Activated CD8-positive, alpha-beta memory T cell treated with anti-CD3 and anti-CD28 coated beads, Interleukin-2, amount 50 U/mL, for 4 hours (primary cell): ENCODE measurements at places on chromosomes 7 and 10.

DNA sequence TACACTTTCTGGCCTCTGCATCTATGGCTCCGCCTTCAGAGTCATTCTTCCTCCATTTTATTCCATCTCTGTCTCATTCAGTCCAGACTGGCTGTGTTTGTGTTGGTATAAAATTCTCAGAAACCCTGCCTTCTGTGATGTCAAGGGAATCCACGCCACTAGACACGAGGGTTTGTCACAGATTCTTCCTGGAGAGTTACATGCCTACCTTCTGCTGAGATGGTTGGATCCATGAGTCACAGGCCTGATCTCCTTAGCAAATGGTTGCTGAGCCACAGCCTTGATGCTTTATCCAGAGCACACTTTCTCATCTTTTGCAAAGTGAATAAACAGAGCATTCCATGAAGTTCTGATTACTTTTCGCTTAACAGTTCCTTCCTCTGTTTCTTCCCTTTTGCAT is 35.9 kb upstream of the TSPAN33 start:
- DNase-seq: no peak

GRCh38 chr7:36606976-36607720 is 117.1 kb downstream of the AOAH start:
- DNase-seq: no peak

- DNase-seq: no peak
Measured at GRCh38 chr7:12490107-12490688, 80.3 kb upstream of the SCIN start.

- no peak for DNase-seq
Measured at GRCh38 chr7:77893813-77894212, 95.2 kb downstream of the PHTF2 start.

DNA sequence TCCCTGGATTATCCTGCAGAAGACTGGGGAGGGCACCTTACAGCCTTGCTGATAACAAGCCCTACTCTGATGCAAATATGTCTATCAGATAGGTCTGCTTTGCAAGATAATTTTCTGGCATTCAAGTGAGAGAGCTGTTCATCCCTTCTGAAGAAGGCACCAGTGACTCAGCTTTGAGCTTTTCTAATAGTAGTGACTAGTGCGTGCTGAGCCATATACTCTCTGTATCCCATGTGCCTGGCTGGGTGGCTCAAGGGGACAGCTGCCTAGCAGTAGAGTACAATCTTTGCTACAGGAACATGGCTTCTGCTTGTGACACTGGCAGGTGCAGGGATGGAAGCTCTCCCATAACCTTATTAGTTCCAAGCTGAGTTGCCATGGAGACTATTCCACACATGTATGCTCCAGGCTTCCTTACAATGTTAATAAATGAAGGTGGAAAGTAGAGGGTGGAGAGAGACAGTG is 35.0 kb upstream of the ABCB4 start:
- DNase-seq: no peak

DNA sequence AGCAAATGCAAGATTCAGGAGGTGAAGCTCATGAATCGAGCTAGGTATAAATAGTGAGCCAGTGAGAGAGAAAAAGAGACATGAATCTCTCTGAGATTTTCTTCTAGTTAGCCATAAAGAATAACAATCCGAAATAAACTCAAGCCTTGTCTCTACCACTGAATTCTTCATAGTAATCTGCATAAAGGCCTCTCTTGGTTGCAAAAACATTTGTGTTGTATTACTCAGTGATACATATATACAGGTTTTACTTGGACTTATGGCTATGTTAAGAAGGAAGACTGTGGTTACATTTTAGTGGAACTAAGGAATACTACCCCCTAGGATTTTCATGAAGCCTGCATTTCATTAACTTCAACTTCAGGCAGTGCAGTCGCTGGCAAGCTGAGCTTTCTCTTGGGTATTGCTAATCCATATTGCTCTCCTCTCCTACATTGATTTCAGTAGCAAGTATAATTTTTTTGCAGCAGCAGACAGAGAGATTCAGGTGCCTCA is 72.7 kb upstream of the TRIL start:
- DNase-seq: no peak

- DNase-seq: no peak
Measured at GRCh38 chr7:133948588-133948987, 178.6 kb upstream of the LRGUK start.

DNA sequence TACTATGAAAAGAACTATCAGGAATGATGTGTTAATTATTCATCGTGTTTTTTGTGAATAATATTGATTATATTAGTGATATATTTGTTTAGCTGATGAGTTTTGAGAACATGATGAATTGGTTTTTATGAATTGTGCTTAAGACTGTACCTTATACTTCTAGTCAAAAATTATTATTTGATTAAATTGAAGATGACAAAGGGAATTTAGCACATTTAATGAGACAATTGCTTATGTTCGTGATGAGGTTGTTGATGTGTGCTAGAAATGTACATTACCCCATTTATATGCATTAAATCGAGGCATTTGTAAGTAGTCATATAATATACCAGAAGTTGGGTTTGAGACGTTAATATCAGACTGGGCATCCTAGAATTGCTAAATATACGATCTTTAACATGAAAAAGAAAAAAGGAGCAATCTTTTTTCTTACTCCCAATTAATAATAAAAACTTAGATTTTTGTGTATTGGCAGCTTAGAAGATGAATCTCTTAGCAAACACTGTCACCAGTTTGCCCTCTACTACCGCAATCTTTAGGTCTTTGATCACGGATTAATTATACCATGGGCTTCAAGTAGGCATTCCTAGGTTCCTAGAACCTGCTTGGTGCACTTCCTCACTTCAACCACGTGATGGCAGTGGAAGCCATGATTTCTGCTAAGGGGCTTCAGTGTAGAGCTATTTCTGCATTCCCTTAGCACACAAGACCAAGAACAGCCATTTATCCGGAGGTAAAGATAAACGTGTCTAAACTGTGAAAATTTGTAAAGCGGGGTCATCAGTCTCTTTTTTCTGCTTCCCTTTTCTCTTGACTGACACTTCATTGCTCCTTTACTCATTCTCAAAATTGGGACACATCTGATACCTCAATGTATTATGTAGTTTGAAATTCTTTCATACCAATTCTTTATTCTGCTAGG is 1.6 kb downstream of the KLHDC10 start:
- DNase-seq: peak; percentile 48

DNA sequence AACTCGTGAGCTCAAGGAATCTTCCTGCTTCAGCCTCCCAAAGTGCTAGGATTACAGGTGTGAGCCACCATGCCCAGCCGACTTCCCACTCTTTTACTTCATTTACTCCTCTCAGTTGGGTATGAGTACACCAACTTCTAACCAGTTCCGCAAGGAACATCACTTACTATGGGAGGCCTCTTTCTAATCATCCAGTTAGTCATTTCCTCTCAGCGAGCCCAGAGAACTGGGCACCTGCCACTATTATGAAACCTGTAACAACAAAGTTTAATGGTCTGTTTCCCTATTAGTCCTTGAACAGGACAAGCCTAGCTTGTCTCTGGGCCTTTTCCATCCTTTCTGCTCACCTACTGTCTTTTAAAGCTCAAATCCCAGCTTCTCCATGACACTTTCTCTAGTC is 88.8 kb downstream of the DNMBP start:
- DNase-seq: no peak

DNA sequence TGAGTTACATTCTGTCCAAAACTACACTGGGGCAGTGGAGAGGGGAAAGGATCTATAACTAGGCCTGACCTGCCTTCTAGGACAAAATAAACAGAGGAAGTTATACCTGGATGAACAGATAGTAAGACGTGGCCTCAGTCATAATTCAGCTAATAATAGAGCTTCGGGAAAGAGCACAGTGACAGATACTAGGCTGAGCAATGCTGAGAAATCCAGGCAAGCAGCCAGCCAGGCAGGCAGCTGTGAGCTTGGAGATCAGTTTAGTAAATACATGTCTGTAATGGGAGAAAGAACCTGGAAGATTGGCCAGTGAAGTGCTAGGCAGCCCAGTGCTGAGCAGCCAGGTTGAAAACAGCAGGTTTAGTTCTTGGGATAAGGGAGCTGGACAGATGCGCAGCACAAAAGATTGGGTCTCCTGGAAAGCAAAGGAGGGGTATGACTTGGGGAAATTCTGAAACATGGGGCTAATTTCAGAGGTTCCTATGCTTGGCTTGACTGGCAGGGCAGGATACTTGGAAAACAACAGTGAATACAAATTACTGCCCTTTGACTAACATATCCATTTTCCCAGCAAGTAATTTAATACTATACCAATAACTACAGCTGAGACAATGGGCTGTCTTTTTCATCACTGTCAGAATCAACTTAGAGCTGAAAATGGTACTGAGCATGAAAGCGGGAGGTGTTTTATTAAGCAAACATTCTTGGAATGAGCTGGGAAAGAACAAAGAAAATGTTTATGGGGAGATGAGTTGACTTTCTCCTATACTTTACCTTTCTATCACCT is 140.8 kb downstream of the DGKB start:
- DNase-seq: no peak

GRCh38 chr7:55129541-55130394 is 111.0 kb downstream of the EGFR start:
- DNase-seq: no peak

GRCh38 chr10:36068542-36068941 is 426.4 kb upstream of the FZD8 start:
- no peak for DNase-seq

- DNase-seq: no peak
Measured at GRCh38 chr10:57917019-57917418, 350.7 kb downstream of the IPMK start.

GRCh38 chr10:6211671-6212635 is 9.2 kb downstream of the PFKFB3 start:
- DNase-seq: no peak

GRCh38 chr10:86753638-86754434 is 2.6 kb upstream of the BMPR1A start:
- no peak for DNase-seq
